MV-4-11 (cell line): ENCODE measurements at places on chromosomes 6 and 20.

DNA sequence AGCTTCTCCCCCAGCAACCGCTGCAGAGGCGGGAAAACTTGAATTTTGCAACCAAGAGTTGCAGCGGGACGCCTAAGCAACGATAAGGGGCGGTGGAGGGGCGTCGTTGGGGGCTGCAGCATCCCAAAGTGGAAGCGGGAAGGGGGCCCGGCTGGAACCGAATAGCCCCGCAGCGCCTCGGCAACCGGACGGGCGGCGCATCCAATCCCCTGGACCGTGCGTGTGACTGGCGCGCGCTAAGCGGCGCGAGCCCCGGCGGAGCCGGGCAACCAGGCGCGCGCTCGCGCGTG is 670 bp upstream of the PARD6B start:
- DNase-seq = no peak

- no peak for DNase-seq
These were observed 13.1 kb downstream of the DNPH1 start for GRCh38 chr6:43216200-43216599.

- DNase-seq = no peak
These were observed 548.9 kb downstream of the QKI start for GRCh38 chr6:163963205-163964120.

- DNase-seq = no peak
These were observed 16.3 kb downstream of the HDAC2 start for GRCh38 chr6:113954653-113955052.

DNA sequence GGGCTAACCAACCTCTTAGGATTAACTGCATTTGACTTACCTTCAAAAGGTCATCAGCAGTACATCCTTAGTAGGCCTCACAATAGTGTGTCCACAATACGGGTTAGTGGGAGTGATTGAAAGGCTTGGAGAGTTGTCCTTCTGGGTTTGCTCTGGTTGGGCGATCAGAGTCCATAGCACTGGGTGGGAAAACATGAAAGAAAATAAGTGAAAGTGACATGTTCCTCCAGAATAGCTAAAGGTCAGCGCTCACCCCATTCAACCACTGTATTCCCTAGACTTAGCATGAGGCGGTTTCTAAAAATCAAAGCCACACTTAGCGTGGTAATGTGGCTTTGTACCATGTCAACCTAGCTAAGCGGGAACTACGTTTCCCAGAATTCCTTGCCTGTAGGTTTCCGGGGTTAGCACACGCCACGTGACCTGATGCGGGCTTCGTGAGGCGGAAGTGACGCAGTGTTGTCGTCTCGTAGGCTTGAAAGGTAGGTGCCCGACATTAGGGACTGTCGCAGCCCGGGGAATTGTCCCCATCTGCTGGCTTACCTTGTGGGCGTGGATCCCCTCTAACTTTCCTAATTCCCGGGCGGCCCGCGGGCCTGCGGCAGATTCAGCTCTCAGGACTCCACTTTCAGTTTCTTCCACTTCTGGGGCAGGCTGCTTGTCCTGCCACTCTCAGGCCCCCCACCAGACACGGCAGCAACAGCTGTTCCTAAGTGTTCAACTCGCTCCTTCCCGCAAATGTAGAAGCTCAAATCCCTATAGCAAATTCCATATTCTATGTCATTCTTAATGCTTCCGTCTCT is 19.8 kb upstream of the SCP2D1 start:
- DNase-seq = peak; percentile 92

DNA sequence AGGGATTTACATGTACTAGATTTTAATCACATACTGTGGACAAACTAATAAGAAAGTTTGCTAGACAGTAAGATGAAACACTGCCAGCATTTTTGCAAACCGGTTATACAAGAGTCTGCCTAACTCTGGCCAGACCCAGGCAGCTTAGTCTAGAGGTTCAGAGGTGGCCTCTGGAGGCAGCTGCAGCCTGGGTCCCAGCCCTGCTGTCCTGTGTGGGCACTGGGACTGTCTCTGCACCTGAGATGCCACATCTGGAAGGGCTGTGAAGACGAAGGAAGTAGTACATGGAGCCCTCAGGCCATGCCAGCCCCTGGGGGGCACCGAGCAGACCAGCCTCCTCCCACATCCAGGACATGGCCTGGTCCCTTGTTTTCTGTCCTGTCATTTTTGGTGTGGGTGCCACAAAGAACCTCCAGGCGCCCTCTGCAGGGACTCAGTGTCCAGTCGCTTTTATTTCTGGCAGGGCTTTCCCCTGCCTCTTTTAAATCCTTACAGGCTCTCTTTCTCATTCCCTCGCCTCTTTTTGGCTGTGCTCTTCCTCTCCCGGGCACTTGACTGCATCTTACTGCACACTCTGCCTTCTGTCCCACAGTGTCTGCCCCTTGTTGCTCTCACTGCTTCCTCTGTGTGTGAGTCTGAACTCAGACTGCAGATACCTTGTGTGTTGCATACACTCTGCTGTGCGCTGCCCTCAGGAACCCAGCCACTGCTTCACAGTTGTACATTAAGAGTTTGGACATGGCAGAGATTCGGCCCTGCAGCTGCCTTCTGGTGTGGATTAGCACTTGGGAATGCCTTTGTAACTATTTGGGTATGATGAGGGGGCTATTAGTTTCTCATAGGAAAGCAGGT is 216.7 kb downstream of the ZDHHC14 start:
- DNase-seq = no peak

GRCh38 chr6:138734585-138734984 is 39.0 kb upstream of the CCDC28A start:
- DNase-seq = no peak

- no peak for DNase-seq
These were observed 58.8 kb downstream of the REV3L start for GRCh38 chr6:111423960-111424846.

GRCh38 chr20:45358282-45359068 is 4.5 kb upstream of the SYS1 start:
- peak; percentile 59 for DNase-seq

GRCh38 chr6:35610830-35611229 is 77.9 kb downstream of the FKBP5 start:
- DNase-seq = no peak
